ENCODE measurements at places on chromosomes 11 and 22.

DNA sequence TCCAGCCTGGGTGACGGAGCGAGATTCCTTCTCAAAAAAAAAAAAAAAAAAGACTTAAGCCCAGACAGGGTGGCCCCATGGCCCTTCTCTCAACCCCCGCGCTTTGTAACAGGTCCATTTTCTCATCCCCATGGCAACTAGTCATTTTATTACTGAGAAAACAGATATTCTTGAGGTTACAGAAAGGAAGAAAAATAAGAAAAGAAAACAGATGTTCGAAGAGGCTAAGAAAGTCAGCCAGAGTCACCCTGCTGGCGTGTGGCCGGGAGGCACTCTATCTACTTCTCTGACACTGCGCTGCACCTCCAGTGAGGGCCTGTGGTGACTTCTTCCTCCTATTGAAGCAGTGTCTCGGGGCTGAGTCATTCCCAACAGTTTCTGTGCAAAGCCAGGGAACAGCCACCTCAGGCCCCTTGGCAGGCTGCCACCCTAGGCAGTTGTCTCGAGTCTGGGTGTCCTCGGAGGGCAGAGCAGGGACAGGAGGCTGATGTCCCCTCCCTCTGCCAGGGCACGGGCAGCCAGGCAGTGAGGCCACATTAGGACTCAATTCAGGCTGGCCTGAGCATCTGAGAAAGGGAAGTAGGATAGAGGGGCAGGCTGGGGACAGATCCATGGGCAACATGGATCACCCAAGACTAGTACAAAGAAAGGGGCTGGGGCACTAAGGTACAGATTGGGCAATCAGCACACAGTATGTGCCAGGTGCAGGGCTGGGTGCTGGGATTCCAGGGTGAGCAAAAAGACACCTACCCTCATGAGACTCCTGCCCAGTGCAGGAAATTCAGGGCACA is 16.4 kb upstream of the SYVN1 start:
- peak; percentile 92 for DNase-seq

GRCh38 chr22:25930083-25930482 is 188.1 kb downstream of the MYO18B start:
- no peak for DNase-seq

GRCh38 chr11:30565027-30565426 is 21.1 kb downstream of the MPPED2 start:
- no peak for DNase-seq

DNA sequence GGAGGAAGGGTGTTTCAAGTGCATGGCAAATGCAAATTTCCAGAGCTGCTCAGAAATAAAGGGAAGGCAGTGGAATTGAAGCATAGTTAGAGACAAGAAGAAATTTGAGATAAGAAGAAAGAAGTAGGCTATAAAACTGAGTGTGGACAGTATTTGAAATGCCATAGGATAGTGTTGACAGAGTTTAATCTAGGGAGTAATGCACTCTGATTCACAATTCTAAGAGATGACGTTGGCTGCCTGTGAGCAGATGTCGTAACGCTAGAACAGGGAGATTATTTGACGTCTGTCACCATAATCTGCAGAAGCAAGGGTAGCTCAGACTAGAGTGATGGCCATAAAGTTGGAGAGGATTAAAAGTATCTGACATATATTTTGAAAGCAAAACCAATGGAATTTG is 389.9 kb upstream of the KIRREL3 start:
- DNase-seq = no peak

DNA sequence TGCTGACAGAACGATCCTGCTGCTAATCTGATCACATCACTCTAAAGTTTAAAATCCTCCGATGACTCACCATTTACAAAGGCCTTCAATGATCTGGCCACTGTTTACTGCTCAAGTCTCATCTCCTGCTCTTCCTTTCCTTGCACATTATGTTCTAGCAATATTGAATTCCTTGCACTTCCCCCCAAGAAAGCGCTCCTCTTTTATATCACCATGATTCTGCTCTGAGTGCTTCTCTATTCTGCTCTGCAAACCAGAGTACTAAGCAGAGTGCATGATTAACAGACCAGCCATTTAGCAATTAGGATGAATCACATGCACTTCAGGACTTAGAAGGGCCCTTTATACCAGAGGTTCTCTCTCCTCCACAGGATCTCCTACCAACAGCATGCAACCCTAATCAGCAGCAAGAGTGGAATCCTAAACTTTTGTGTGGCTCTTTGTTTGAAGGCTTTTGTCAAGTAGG is 1122.8 kb upstream of the CCDC90B start:
- no peak for DNase-seq

DNA sequence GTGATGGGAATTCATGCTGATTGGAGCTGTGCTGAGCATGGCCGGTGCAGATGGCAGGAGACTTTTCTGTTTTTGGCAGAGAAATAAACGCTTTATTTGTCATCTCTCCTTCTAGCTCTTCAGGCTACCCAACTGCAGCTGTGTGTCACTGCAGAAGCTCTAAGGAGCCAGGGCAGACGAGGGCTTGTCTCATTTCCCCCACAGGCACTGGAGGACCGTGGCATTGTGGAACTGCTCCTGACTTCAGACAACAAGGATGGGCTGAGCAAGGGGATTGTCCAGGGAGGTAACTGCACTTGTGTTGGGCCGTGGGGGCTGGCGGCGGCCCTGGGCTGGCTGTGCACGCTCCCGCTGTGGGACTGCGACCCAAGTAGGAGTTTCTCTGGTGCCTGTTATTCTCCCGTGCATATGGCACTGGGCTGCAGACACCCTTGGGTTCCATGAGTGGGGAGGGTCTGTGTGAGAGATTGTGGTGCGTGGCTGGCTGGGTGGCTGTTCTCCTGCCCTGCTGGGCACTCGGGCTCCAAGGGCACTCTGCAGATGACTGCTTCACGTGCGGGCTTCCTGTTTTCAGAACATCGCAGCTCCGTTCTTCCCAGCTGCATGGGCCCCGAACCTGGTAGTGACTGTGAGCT is 27.2 kb downstream of the GLB1L2 start:
- no peak for DNase-seq

DNA sequence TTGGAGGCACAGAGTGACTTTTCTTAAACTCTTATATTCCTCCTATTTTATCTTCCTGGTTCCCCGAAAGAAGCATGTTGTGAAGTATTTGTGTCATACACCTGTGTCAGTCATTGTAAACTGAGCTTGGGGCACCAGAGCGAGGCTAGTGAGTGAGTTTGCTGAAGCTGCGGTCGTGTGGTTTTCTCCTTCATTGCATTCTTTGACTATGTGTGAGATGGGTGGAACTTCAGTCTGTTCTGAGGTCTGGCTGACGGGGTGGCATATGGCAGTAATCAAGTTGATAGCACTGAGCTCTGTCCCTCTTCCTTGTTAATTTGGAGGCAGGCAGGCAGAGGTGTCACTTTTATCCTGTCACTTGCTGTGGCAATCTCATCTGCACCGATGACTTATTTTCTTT is 4.2 kb downstream of the VPS26B start:
- peak; percentile 80 for DNase-seq

DNA sequence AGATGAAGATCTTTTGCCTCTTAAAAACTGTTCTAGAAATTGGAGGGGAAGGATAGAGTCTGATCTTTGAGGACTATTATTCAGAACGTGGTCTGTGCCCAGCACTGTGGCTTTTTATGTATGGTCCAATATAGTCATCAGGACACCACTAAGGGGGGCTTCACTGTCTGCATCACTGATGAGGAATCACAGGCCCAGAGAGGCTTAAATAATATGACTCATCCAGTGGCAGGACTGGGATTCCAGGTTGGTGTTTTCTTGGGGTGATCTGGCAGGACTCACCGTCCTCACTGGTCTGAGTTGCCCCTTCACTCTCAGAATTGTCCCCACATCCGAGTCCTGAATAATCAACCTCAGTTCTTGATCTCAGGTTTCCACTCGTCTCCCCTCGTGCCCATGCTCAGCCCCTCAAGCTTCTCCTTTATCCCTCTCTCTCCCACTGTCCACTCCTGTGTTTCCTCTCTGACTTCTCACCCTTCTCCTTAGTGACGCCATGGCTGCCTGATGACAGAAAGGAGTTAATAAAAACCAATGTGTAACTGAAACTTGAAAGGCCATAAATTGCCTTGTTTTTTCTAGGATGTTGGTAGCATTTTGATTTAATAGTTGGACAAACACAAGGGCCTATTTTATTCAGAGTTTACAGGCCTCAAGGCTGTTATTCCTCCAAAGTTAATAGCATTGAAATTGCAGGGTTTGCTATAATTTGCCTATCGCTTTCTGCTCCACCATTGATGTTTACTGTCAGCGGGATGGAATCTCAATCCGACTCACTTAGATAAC is 95.7 kb upstream of the NNMT start:
- DNase-seq = no peak
